AG09319 (cell line): ENCODE measurements at places on chromosomes 3 and 15.

- DNase-seq, result no peak
Measured at GRCh38 chr3:152360966-152361365, 92.2 kb downstream of the MBNL1 start.

GRCh38 chr15:89441295-89441812 lies 55.0 kb downstream of the RHCG start:
- DNase-seq, result no peak

DNA sequence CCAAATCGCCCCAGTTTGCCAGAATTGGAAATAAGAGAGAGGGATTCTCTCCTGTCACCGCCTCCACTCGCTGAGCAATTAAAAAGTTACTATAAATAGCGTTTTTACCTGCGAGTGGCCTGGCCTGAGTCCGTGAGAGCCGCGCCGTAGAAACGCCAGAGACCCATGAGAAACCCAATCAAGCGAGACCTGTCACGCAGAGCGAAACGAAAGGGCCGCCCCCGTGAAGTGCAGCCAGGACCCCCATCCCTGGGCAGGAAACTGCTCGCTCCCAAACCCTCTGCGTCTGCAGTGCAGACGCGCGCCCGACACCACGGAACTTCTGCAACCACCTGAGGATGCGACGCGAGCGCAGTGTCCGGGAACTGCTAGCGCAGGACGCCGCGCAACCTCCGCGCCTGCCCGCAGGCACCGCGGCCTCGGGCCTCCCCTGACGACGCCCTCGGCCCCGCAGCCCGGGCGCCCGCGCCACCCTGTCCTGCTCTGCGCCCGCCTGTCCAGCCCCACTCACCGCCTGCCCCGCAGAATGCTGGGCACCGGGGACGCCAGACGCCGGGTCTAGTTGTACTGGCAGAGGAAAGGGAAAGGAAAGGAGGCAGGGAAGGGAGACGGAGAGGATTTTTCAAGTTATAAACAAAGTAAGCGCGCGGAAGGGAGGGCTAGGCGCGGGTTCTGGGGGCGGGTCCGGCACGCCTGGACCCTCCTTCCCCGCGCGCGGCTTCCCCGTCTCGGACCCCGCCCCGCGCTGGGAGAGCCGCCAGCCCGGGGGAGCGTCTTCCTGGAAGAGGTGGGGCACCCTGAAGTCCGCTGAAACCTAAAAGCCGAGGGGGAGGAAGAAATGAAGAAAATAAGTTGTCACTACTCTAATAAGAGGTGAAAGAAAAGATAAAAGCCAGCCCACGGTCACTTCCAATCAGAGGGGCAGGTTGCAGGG lies at the start of gene PLSCR4:
Gene PLSCR4 (minus strand): TSS at position 657 of the 934 bp plus-strand sequence. CDS start 29,034 bp downstream, outside the sequence.
- DNase-seq, result peak; percentile 61

- DNase-seq, result no peak
Measured at GRCh38 chr3:31050296-31050695, 155.8 kb upstream of the GADL1 start.

DNA sequence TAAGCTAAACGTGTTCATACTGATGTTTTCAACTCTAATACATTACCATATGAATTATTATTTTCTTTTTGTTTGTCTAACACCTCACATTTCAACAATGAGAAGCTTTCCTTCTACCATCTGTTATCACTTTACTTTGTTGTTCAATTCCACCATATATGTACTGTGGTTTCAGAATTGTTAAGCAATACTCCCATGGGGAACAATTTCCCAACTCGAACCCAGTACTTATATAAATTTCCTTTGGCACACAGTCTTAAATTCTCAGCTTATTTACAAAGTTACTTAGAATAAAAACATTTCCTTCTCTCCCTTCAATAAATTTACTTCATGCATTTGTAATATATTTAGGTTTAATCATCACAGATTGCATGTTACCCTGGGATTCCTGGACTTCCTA lies 1764.4 kb downstream of the OTOL1 start:
- DNase-seq, result no peak

- DNase-seq, result no peak
Measured at GRCh38 chr15:35980719-35981118, 434.8 kb upstream of the DPH6 start.

DNA sequence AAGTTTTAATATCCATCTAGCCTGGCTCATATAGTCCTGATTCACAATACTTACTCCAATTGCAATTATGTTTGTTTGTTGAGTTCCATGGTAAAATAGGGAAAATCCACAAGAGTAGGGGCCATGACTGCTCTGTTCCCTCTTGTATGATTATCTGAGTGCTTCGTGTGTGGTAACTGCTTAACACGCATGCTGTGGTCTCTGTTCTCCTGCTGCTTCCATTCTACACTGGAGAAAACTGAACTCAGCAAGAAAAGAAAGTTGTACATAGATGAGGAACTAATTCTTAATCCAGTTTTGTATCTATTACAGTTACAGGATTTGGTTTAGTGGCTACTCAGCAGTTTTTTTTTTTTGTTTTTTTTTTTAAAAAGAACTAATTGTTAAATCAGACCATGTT lies 223.0 kb upstream of the SATB1 start:
- DNase-seq, result no peak

DNA sequence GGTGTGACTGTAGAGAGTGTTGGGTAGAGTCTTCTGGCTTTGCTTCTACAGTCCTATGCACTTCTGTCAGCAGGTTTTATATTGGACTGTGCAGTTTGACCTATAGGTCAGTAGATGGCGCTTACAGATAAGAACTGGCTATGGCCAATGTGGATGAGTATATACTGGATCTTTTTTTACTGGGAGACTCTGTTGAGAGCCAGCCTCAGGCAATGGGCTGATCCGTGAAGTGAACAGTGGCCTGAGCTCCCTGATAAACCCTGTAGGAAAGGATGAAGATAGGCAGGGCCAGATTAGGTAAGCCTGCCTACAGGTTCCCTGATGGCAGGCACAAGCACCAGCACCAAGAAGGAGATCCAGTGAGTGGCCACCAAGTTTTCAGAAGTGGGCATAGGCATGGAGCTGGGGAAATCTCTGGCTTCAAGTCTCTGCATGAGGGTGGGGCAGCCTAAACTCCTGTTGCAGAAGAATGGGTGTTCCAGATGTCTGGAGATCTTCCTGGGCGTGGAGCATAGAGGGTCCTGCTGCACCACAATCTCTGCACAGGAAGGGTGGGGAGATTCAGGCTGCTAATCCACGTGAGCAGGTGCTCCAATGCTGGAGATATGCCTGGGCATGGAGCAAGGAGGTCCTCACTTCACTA lies 326.0 kb upstream of the SGO1 start:
- peak; percentile 44 for DNase-seq

DNA sequence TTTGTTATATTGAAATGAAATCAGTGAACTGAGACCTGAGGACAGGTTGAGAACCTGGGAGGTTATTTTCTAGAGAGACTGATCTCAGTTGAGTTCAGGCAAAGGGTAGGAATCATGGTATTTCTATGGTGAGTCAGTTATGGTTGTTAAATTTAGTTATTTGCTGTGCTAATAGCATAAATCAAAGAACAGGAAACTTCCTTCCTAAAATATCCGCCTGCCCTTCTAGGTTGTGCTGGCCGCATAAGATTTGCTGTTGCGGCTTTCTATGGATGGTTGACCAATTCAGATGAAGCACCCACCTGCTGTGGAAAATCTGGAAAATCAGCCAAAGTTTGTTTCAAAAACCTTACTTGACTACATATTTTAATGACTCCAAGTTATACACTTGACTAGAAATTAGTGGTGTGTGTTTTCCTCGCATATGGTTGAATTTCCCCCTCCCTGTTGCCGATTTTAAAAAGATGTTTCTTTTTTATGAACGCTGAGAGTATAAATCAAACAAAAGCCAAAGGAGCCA lies 52.6 kb downstream of the PLCL2 start:
- no peak for DNase-seq

- no peak for DNase-seq
Measured at GRCh38 chr3:136162322-136162721, 33.8 kb downstream of the MSL2 start.

GRCh38 chr3:113132571-113132996 lies 78.8 kb upstream of the BOC start:
- DNase-seq, result peak; percentile 39

GRCh38 chr15:72047020-72047419 lies 70.9 kb downstream of the MYO9A start:
- DNase-seq, result no peak

- no peak for DNase-seq
Measured at GRCh38 chr15:98791046-98791701, 142.8 kb downstream of the IGF1R start.

DNA sequence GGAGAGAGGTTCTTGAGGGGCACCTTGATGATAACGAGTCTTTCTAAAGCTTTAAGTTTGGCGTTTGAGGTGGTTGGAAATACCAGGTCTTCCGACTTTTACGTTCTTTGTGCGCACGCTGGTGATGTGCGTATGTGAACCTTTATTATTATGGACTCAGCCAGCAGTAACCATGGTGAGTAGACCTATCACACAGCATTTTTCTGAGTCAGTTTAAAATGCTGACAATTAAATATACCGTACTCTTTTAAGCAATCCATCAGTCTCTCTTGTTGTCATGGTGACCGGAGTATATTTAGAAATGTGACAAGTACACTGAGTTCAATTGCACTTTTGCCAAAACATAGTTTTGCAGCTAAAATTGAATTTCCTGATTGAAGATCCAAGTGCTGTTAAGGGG lies 172.2 kb downstream of the LPP start:
- DNase-seq, result no peak

GRCh38 chr3:52055537-52056351 lies 627 bp downstream of the DUSP7 start:
- DNase-seq, result no peak

GRCh38 chr15:91100814-91101607 lies 954 bp downstream of the SV2B start:
- no peak for DNase-seq

GRCh38 chr3:61595826-61596225 lies 34.5 kb downstream of the PTPRG start:
- no peak for DNase-seq

GRCh38 chr15:96360581-96361308 lies 30.2 kb downstream of the NR2F2 start:
- no peak for DNase-seq

DNA sequence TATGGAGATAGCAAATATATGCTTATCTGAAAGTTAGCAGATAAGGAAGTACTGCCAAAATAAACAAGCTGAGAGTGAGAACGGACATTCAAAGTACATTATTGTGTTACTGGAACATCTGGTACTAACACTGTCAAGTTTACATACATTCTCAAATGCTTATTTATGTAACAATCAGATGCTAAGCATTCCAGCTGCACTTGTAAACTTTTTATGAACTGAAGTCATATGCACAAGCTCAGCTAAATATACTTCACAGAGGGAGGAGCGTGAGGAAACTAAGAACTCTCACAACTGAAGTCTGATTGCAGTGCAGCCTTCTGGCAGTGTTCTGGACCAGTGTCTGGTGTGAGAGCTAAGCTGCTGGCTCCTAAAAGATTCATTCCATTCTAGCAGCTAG lies 223.7 kb upstream of the NANOGP8 start:
- peak; percentile 57 for DNase-seq

DNA sequence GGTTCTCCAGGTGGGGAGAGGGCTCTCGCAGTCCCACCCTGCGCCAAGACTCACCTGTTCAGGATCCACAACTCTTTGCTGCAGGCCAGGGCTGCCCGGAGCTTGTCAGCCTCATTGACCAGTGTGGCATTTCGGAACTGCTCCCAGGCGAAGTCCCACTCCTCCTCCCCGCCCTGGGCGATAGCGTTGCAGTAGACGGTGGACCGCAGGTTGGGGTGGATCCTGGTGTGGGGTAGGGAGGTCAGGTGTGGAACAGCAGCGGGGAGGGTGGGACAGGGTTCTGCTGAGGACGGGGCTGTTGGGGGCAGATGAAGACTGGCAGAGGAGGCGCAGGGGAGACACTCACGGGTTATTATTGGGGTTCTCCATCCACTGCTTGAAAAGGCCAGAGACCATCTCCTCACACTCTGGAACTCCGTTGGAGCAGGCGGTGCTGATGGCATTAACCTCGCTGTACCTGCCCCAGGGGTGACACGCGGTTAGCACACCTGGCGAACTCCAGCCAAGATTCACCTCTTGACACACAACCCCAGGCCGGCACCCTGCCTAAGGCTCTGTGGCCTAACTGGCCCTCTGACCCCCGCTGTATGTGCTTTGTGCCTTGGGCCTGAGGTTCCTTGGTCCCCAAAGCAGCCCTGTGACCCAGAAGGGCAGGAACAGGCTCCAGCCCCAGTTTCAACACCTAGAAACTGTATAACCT lies 16.1 kb downstream of the MESP2 start:
- no peak for DNase-seq

DNA sequence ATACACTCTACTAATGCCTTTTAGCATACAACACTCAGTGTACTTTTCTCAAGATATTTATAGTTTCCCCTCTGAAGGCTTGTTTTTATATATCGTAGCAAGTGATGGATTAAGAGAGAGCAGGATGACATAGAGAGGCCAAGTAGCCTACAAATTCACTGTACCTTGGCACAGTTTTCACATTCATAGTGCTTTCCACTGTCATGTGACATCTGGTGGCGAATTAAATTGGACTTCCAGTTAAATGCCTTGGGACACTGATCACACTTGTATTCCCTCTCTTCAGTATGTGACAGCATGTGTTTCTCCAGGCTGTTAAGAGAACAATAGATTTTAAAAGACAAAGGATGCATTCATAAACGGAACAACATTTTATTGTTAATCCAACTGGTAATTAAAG lies 541.1 kb downstream of the MECOM start:
- no peak for DNase-seq

- no peak for DNase-seq
Measured at GRCh38 chr3:127276396-127276795, 11.4 kb downstream of the PRR20G start.

DNA sequence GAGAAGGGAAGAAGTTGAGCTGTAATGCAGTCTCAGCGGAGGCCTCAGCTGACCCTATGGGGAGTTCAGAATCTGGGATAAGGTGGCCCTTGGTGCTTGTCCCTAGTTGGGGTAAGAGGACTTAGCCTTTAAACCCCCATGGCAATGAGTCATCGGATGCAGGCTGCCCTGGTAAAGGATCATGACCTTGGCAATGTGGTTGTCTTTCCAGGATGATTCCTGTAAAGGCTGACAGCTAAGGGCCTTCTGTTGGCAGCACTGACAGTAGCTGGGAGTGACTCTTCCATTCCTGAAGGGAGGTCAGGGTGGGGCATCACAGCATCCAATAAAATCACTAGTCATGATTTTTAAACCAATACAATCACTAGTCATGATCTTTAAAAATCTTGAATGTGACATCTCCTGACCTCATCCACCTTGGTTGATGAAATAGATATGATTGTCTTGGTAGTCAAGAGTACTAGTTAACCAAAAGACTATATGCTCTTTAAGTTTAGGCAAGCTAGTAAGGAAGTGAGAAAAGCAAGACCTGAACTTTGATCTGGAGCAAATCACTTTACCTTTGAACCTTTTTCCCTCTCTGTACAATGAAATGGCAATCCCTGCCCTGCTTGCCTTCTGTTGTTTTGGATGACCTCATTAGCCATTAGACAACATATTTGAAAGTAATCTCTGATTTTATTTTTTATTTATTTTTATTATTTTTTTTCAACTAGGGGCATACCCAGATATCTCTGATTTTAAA lies 71.3 kb upstream of the CACNA1D start:
- DNase-seq, result no peak
